CD4-positive, alpha-beta T cell treated with Interleukin-15 for 1 hour (primary cell): ENCODE measurements at places on chromosomes 13 and 19.
A peak's percentile ranks its signal among the peaks of the same experiment; 100 is the strongest.

- no peak for DNase-seq
Observed at GRCh38 chr13:75847588-75847987, 211.5 kb downstream of the LMO7 start.

GRCh38 chr19:13010992-13011652 is 15.8 kb downstream of the NFIX start:
- DNase-seq = no peak

DNA sequence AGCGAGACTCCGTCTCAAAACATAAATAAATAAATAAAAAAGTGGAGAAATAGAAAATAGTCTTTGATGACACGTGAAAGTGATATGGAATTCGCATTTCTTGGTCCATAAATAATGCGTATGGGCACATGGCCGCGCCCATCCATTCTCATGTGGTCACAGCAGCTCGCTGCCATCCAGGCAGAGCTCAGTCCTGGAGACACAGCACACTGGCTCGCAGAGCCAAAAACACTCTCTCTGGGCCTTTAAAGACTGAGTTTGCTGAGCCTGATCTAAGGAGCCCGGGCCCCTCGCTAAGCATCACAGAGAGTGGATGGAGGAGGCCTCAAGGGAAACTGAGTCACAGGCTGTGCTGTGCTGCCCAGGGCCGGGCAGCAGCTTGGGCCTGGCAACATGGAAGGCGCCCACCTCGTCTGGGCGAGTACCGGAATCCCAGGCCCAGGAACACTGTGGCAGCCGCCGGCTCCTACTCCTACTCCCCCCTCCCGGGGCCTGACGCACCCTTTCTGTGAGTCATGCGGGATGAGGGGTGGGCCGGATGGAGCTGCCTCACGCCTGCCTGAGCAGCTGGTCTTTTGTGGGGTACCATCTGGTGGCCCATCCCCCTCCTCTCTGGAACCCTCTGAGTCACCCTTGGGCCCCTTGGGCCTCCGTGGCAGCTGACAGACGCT is 28.9 kb upstream of the CACTIN start:
- no peak for DNase-seq

GRCh38 chr13:64289702-64290101 is 2874.1 kb upstream of the PCDH20 start:
- DNase-seq = no peak

DNA sequence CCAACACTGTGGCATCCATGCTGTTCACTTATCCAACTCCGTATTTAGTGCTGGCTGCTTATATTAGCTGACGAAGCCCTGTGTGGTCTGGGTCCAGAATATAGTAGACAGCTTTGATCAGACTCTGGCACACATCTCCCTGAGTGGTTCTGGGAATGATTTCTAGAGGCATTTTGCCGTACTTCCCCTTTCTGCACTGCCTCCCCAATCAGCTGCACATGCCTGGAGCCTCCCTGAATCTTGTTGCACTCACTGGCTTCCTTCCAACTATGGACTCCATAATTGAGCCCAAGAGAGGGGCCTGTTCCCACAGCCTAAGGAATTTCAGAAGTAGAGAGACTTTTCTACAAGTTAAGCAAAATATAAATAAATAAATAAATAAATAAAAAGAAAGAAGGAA is 30.4 kb upstream of the PCDH8 start:
- no peak for DNase-seq

GRCh38 chr19:40524133-40524549 is 52.5 kb upstream of the SHKBP1 start:
- DNase-seq = no peak

DNA sequence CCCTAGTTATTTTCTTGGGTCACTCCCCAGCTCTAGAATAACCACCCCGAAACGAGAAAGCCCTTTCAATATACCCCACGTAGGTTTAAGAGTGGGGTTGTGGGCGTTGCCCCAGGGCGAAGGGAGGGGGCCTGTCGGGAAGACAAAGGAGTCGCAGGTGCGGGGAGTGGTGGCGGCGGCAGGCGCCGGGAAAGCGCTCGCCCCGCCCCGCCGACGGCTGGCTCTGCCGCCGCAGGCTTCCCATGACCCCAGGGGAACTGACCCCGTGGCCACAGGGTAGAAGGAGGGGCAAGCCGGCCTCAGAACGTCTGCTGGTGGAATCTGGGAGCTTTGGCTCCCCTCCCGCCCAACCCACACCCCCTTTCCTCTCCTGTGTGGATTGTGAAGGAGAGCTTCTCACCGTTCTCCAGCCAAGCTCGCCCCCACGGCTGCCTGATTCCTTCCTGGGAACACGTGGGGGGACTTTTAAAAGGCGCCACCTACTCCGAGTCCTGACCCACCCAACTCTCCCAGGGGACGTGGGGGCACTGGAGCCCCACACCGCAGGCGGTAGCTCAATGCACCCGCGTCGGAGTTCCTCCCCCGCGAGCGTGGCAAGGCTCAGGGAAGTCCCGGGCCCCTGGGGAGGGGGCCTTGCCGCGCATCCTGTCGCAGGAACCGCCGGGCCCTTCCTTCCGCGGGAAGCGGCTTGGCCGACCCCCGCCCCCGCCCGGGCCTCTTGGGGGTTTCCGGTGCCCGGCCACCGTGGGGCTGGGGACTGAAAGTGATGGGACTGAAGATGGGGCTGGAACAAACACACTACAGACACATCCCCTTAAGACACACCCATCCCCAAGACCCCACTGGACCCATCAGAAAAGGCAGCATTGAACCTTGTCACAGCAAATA is 5.5 kb downstream of the IER2 start:
- peak; percentile 93 for DNase-seq
